Lung (tissue), 17 donors: ENCODE measurements at places on chromosomes 6 and 20.

DNA sequence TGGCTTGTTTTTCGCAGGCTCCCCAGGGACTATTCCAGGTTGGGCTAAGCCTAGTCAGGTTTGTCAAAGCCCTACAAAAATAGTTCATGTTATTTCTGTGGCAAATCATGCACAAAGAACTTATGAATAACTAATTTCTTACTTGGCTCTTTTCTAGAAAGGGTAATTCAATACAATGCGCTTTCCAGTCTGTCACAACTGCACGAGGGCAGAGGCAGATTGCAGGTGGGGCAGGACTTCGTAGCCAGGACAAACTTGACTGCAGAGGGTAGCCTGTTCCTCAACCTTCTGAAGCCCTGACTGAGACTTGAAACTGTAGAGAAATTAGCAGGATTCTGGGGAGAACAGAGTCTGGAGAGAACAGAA lies 253.5 kb downstream of the QKI start:
- peaks cover 10% of the 10 kb centered on the region for H3K4me1 ChIP-seq
- DNase-seq, result no peak
- no peak overlapping the region for H3K4me3 ChIP-seq
- H3K27me3 ChIP-seq, result no peaks in the 10 kb centered on the region

DNA sequence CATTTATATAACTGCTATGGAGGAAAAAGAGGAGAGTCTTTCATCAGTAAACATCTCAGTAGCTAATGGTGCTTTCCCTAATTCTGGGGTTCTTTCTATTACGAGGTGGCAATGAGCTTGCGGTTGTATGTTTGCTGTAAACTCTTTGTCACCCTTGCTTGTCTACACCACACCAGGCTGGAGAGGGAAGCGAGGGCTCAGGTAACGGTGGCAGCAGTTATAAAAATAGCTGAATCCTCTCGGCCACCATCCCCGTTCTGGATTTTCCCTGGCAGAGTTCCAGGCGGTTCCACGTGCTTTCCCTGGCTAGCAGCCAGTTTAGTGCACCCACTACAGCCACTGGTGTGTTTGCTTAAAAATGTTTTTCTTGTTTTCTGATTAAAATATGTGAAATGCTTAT lies 39.0 kb downstream of the MAS1 start:
- H3K27me3 ChIP-seq, result no peaks in the 10 kb centered on the region
- peak; percentile 50 for DNase-seq
- no peaks in the 10 kb centered on the region for H3K36me3 ChIP-seq
- H3K4me3 ChIP-seq, result no peak overlapping the region
- peaks cover 3% of the 10 kb centered on the region for H3K4me1 ChIP-seq

DNA sequence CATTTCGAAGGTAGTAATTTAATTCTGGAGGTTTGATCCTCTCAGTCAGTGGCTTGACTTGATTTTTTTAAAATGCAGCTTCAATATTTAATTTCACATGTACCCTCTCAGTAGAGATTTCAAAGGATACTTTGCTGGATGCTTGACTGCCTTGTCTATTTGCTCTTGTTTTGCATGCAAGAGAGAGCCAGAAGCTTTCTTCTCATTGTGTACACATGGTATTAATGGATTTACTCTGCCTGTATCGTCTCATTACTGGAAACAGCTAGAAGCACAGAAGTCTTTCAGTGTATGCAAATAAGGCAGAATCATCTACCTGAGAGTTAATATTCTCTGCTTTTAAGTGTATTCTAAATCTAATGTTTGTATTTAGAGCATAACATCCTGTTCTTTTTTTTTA lies 84.3 kb upstream of the FOXO3 start:
- DNase-seq, result no peak
- H3K27me3 ChIP-seq, result no peaks in the 10 kb centered on the region
- H3K27ac ChIP-seq, result no peak overlapping the region
- H3K36me3 ChIP-seq, result no peaks in the 10 kb centered on the region
- H3K4me3 ChIP-seq, result no peak overlapping the region
- no peaks in the 10 kb centered on the region for H3K4me1 ChIP-seq

GRCh38 chr6:68533339-68533795 lies 101.7 kb upstream of the ADGRB3 start:
- H3K4me1 ChIP-seq, result no peaks in the 10 kb centered on the region
- no peak overlapping the region for H3K4me3 ChIP-seq
- DNase-seq, result no peak

DNA sequence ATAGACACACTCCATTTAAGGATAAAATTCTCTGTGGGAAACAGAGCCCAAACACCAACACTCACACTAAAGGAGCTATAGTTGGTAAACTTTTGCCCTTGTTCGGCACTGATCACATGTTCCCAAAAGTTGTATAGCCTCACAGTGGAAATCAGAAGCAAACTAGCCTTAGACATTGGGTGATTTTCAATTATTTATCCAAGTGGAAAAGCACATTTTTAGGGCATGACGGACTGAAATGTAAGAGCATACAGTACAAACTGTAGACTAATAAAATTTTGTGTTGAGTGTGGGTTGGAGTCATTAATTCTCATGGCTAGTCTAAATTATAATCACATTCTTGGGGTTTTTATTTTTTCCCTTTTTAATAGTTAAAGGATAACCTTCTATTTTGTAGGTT lies 202.4 kb downstream of the MOXD1 start:
- no peak for DNase-seq
- H3K27ac ChIP-seq, result no peak overlapping the region
- H3K36me3 ChIP-seq, result no peaks in the 10 kb centered on the region
- no peak overlapping the region for H3K4me3 ChIP-seq
- no peaks in the 10 kb centered on the region for H3K27me3 ChIP-seq
